ENCODE measurements at places on chromosomes 12 and 14.

GRCh38 chr12:93612776-93613175 is 40.3 kb downstream of the SOCS2 start:
- DNase-seq, result no peak

- no peak for DNase-seq
Observed at GRCh38 chr14:68403191-68404145, 389.4 kb downstream of the ZFP36L1 start.

- no peak for DNase-seq
Observed at GRCh38 chr12:11780521-11781101, 131.1 kb downstream of the ETV6 start.

DNA sequence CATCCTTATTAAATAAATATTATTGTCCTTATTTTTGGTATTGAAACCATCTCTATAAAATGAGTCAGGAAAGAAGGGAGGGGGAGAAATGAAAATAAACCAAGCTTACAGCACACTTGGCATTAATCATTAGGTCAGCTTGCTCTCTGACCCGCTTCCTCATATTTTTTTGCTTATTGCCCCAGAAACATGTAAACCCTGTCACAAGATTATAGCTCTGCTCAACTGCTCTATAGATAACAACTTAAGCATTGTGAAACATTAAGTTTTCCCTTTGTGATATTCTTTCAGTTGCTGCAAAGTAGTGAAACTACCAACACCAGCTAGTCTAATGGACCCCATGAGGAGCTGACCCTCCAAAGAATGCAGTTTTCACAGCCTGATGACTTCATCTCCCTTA is 819.5 kb downstream of the SLC16A7 start:
- no peak for DNase-seq

DNA sequence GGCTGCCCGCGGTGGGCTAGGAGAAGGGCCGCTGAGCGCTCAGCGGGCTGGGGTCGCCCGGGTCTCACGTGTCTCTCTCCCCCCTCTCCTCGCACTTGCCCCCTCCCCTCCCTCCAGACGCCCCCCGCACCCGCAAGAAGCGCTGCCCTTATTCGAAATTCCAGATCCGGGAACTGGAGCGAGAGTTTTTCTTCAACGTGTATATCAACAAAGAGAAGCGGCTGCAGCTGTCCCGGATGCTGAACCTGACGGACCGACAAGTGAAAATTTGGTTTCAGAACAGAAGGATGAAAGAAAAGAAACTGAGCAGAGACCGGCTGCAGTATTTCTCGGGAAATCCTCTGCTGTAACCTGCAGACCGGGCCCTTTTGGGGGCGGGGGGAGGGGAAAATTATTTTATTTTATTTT is 314 bp upstream of the HOTAIR start:
- no peak for DNase-seq

- no peak for DNase-seq
Observed at GRCh38 chr12:105729926-105730325, 399.4 kb downstream of the C12orf75 start.

DNA sequence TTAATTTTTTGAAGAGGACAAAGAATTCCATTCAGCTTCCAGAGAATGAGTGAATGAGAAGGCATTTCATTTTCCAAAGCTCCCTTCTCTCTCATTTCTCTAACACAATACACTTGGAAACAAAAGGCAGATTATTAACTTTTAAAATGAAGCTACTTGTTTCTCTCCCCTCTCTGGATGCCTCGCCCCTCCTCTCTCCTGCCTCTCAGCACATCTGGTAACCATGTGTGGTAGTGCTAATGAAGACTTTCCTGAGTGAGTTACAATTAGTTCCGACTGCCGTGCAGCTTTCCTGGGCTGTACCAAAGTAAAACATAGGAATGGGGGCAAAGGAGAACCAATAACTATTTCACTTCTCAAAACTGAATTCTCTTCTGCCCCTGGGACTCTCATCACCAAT is 84.7 kb upstream of the SOX5 start:
- no peak for DNase-seq

GRCh38 chr12:6029401-6029800 is 84.3 kb upstream of the ANO2 start:
- DNase-seq, result no peak

- no peak for DNase-seq
Observed at GRCh38 chr12:29738365-29738764, 45.4 kb downstream of the TMTC1 start.

DNA sequence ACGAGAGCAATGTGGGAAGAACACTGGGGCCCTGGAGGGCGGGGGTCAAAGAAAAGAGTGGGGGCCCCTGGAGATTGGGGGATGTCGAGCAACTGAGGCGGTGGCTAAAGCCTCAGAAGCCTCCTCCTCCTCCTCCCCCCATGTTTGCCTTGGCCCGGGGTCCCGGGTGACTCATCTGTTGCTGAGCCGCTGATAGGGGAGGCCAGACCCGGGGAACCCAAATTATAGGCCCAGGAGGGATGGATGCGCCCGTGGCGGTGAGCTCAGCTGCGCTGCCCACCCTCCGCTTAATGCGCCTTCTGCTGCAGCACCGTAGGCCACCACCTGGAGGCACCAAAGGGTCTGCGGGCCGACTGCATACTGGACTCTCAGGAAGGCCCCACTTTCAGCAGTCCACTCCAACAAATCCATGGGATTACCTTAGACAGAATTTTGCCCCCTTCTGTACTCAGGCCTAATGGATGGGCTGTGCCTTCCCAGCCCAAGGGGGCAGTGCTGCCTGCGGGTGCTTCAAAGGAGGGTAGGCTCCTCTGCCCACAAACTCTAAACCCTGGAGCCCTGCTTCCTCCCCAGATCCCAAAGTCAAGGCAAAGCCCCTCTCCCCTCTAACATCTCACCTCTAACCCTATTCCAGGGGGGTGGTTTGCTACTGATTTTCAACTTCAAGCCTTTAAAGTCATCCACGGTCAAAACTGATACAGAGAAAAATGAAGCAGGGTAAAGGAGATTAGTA is 2.6 kb upstream of the WNT10B start:
- peak; percentile 23 for DNase-seq

GRCh38 chr12:130990034-130990433 is 36.3 kb downstream of the ADGRD1 start:
- no peak for DNase-seq

DNA sequence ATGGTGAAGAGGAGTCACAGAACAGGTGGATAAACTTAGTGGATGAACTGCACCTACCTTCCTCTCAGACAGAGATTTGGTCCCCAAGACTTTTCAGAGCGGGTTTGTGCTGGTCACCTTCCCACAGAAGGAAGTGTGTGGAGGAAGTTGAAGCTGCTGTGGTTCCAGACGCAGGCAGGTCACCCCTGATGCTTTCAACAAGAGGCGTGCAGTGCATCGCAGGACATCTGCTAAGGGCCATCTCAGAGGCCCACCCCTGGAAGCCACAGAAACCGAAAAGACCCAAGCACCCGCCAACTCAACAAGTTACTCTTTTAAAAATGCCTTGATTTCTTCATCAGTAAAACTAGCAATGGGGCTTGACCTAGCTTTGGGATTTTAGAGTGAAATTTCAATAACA is 1.0 kb upstream of the GPX2 start:
- DNase-seq, result no peak

DNA sequence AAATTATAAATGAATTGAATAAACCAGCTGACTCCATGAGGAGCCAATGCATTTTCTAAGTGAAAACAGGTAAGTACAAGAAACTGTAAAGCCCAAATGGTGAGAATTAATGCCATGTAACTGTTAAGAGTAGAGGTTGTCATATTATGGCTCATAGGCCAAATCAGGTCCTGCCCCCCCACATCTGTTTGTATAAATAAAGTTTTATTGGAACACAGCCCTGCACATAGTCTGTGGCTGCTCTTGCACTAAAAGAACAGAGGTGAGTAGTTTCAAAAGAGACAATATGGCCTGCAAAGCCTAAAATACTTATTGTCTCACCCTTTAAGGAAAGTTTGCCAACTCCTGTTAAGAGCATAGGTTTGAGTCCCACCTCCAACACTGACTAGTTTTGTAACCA is 140.5 kb upstream of the SRRM4 start:
- DNase-seq, result no peak

GRCh38 chr12:11344500-11344899 is 34.3 kb upstream of the PRB4 start:
- no peak for DNase-seq

DNA sequence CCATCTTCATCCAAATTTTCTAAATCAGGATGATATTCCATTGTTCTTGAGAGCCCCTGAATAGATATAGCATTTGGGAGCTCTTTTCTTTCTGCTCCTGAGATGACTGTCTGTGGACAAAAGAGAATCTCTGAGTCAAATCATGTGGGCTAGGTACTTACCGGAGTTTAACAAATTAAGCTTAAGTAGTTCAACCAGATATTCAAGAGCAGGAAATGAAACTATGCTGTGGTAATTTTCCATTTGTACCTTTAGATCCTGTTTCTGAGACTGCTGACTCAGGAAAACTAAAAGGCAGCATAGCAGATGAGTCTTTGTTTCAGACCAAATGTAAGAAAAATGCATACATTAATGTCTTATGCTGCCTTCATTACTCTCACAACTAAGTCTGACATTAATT is at the start of gene CLEC7A:
Gene CLEC7A, minus strand, starts transcription at position 158 of the 400 bp plus-strand sequence. Its CDS starts 117 bp downstream, at position 41.
- no peak for DNase-seq

DNA sequence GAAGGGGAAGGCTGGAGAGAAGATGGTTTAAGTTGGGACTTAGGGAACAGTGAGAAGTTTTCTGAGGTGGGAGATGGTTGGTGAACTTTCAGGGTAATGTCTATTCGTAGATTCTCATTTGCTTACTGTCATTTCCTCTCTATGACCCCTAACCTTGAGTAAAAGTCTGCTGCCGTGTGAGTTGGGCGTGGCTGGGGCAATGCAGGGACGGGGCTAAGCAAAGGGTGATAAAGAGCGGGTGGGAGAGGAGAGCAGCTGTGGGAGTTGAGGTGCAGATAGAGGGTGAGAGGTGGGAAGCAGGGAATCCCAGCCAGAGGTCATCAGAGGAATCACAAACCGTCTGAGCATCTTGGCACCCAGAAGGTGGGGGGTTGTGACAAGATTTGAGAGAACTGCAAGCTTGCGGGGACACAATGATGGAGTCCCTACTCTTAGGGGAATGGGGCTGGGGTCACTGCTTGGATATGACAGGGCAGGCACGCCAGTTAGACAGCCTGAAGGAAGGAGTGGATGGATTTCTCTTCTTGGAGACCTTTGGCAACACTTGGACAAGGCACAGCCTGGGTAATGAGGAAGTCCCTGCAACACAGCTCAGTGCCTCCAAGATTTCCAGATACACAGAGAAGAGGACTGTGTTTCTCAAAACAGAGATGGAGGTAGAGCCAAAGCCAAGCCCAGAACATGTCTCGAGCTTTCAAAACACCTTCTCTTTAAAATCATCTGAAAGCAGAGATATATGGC is 45.9 kb upstream of the CTDSP2 start:
- no peak for DNase-seq

- no peak for DNase-seq
Observed at GRCh38 chr12:78414071-78414470, 450.5 kb upstream of the SYT1 start.

GRCh38 chr12:72549184-72549583 is 277.0 kb downstream of the TRHDE start:
- DNase-seq, result no peak

GRCh38 chr14:92945959-92946846 is 23.3 kb downstream of the CHGA start:
- no peak for DNase-seq

GRCh38 chr12:26723379-26724308 is 109.3 kb downstream of the ITPR2 start:
- DNase-seq, result no peak

- no peak for DNase-seq
Observed at GRCh38 chr12:123960856-123961255, 11.8 kb downstream of the CCDC92 start.

DNA sequence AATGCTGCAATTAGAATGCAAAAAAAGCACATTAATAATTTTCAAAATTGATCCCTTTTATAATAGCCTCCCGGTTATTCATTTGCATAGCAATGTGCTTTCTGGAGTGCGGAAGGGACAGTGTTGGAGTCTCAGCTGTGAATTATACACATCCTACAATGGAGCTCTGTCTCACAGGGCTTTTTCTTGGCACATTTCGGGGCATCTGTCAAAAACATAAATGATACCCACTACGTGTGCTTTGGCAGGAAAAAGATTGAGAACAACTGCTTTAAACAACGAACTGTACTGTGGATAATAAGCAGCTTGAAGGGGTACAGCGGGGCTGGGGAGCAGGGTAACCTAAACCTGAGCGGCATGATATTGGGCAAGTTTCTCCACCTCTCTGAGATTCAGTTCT is 123.1 kb downstream of the PAH start:
- DNase-seq, result no peak

- no peak for DNase-seq
Observed at GRCh38 chr14:101404426-101405170, 156.7 kb upstream of the DIO3 start.

DNA sequence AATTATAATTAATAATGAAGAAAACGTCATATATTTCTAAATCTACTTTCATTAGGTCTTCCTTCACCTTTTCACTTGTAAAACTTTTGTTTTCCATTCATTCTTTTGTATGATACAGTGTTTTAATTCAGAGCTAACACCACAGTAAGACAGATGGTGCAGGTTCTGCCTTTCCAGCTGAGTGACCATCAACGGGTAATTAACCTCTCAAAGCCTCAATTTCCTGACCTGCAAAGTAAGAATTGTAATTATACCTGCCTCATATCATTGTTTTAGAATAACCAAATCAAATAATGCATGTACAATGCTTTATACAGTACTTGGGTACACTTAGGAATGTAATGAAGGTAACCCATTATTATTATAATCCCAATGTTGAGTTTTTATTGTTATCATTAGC is 157.6 kb downstream of the FOXA1 start:
- no peak for DNase-seq

DNA sequence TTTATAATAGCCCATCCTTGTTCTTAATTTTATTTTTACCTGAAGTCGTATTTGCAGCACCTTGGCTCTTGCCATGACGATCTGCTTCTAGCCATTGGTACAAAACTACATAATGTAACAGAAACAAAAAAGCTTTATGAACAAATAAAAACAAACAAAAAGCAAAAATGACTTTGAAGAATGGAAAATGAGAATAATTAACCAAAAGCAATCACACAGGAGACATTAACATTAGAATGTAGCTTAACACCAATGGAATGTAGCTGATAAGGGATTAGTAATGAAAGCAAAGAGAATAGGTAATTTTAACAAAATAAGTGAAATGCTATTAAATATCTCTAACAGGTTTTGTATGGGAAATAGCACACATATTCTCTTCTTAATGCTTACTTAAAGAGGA is 91.4 kb downstream of the DENND5B start:
- DNase-seq, result no peak

- no peak for DNase-seq
Observed at GRCh38 chr12:47362126-47362705, 282.5 kb upstream of the AMIGO2 start.

GRCh38 chr14:93163564-93163963 is 21.1 kb downstream of the MOAP1 start:
- DNase-seq, result no peak
